Karpas-422 (cell line): ENCODE measurements at places on chromosomes 1 and 21. TPM values are rescaled to one million over a fixed set of nuclear protein-coding genes. Genes with fewer than 3 reads are reported as not detected.

Gene CATSPERE
- total RNA-seq = 0.26 TPM in 1 of 2 replicates, not detected in the other

Gene LRRC8B
- total RNA-seq = 4.5 and 14.8 TPM in 2 replicates

Gene CHRM3
- 0.07 and 0.30 TPM in 2 replicates for total RNA-seq

Gene SPRR1B
- not detected in 2 replicates for total RNA-seq

DNA sequence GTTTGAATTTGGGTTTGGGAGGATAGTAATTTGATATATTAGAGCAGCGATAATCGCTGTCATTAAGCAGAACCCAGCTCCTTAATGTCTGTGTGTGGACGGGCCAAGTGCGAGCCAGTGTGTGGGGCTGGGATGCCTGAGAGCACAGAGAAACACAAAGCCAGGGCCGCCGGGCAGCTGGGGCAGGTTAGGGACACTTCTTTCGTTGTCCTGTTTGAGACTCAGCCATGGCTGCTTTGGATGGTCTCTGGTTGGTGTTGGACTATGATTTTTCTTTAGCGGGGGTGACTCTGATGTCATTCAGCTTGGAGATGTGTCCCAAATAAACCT is 33.4 kb downstream of the ABCG1 start:
- no peaks in the 10 kb centered on the region for H3K36me3 ChIP-seq
- H3K27ac ChIP-seq = no peak overlapping the region
- no peaks in the 10 kb centered on the region for H3K27me3 ChIP-seq
- no peak for DNase-seq
- no peak overlapping the region for H3K4me3 ChIP-seq
